PC-9 (cell line): ENCODE measurements at places on chromosomes 1 and 21.
A peak's percentile ranks its signal among the peaks of the same experiment; 100 is the strongest.

GRCh38 chr1:239891621-239892358, 199.9 kb upstream of the FMN2 start:
- no peak for DNase-seq

- no peak for DNase-seq
These were observed 75.2 kb downstream of the NTPCR start for GRCh38 chr1:233025567-233025966.

DNA sequence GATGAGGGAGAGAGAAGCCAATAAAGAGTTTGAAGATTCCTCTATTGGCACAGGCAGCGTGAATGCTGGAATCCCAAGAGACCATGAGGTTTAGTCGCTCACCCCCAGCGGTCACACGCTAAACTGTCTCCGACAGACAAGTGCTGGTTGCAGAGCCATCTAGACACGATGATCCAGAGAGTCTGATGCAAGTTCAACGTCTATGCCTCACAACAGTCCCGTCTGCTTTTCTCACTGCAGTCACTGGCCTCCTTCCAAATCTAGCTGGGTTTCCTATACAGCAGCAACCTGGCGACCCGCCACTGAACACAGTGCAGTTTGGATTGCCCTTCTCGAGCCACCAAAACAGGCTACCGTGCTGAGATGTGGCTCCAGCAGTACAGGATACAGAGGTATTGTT, 98.6 kb upstream of the KRTAP19-8 start:
- no peak for DNase-seq

DNA sequence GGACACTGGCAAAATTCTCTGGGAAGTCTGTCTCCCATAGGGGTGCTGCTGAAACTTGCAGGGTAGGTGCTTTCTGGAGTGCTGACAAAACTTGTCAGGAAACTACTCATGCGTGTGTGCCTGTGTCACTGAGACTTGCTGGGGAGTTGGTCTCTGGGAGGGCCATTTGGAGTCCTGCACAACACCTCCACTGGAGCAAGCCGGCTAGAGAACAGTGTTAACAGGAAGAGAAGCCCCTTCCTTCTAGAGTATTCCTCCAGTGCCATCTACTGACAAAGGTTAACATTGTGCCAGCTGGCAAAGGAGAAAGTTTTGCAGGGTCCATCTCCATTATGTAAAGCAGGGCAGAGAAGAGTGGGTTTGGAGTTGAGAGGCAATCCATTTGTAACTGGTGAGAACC, 30.0 kb downstream of the ZMYM4 start:
- no peak for DNase-seq

- DNase-seq: no peak
These were observed 1643.1 kb upstream of the B3GALT2 start for GRCh38 chr1:194829492-194829891.

- DNase-seq: no peak
These were observed 92.8 kb downstream of the ETS2 start for GRCh38 chr21:38898422-38899096.

DNA sequence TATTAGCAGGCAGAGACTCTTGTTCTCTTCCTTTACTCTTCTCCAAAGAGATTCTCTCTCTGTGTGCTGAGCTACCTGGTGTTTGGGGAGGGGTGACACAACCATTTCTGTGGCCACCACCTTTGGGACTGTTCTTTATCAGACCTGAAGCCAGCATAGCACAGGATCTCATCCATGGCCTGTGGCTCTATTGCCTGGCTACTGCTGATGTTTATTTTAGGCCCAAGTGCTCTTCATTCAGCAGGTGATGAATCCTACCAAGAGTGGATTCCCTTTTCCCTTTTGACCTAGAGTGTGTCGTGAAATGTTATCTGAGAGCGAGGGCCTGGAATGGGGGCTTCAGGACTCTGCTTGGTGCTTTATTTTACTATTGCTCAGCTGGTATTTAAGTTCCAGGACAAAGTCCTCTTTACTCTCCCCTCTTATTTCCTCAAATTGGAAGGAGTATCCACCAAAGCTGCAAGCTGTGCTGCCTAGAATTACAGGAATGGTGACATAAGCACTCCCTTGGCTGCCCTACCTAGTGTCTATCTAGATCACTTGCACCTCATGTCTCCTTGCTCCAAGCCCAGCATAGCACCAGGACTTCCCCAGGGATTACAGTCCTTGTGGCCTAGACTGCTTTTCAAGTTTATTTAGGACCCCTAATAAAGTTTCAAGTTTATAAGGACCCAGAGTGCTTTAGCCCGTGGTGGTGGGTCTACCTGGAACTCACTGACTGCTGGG, 94.7 kb upstream of the GPR52 start:
- DNase-seq: no peak

DNA sequence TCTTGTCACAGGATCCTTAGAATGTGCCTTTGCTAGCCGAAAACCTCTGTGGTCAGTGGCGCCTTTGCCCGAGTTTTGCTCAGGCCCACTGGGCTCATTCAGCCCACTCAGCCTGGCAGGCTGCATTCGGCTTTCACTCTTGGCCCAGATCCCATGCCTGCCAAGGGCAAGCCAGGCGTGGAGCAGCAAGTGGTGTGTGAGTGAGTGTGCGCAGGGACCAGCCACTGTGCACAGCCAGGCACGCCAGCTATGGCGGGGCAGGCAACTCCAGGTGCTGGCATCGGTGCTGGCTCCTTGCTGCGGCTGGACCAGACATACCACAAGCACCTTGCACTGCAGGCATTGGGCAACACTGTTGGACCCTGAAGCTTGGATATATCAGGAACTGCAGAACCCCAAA, 1145.1 kb upstream of the NCAM2 start:
- no peak for DNase-seq

DNA sequence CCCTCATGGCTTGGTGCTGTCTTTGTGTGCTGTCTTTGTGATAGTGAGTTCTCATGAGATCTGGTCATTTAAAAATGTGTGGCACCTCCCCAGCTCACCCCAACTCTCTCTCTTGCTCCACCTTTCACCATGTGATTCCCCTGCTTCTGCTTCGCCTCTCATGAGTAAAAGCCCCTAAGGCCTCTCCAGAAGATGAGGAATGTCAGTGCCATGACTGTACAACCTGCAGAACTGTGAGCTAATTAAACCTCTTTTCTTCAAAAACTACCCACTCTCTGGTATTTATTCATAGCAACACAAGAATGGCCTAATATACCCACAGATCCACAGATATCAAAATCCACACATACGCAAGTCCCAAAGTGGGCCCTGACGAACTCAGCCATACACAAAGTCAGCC, 88.9 kb upstream of the PPP2R5A start:
- DNase-seq: no peak

DNA sequence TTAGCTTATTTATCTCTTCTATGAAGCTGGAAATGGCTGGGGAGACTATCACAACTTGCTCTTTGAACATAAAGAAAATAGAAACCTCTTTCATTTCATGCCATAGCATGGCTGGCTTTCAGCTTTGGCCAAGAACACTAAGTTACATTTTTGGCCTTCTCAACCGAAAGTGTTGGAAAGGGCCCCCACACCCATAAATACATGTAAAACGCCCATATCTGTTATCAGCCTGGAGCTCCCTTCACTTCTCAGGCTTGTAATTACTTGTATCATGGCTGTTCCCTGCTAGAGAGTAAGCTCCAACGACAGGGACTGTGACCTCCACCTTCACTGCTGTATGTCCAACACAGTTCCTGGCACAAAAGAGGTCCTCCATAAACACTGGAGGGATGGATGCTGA, 12.7 kb upstream of the EIF4G3 start:
- DNase-seq: no peak

DNA sequence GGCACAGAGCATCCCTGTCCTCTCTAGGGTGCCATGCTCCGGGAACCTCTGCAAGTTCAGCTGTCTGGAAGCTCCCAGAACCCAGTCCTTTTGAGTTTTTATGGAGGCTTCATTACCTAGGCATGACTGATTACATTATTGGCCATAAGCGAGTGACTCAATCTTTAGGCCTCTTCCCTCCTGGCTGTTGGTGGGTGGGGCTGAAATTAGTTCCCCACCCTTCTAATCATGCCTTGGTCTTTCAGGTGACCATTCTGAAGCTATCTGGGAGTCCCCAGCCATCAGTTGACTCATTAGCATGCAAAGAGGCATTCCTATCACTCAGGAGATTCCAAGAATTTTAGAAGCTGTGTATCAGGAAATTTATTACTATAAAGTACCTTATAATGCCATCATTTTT, 46.6 kb downstream of the WLS start:
- DNase-seq: peak; percentile 78

- no peak for DNase-seq
These were observed 74.9 kb upstream of the BEND5 start for GRCh38 chr1:48851638-48852037.
